Hematopoietic multipotent progenitor cell treated with erythropoietin and hydrocortisone succinate and interleukin-3 and kit ligand, for 8 days (in vitro differentiated cells): ENCODE measurements at places on chromosomes 16 and 17.

- no peak for DNase-seq
Observed at GRCh38 chr16:70652322-70652721, 6.0 kb downstream of the IL34 start.

- DNase-seq: no peak
Observed at GRCh38 chr17:866568-867103, 84.5 kb downstream of the MRM3 start.

DNA sequence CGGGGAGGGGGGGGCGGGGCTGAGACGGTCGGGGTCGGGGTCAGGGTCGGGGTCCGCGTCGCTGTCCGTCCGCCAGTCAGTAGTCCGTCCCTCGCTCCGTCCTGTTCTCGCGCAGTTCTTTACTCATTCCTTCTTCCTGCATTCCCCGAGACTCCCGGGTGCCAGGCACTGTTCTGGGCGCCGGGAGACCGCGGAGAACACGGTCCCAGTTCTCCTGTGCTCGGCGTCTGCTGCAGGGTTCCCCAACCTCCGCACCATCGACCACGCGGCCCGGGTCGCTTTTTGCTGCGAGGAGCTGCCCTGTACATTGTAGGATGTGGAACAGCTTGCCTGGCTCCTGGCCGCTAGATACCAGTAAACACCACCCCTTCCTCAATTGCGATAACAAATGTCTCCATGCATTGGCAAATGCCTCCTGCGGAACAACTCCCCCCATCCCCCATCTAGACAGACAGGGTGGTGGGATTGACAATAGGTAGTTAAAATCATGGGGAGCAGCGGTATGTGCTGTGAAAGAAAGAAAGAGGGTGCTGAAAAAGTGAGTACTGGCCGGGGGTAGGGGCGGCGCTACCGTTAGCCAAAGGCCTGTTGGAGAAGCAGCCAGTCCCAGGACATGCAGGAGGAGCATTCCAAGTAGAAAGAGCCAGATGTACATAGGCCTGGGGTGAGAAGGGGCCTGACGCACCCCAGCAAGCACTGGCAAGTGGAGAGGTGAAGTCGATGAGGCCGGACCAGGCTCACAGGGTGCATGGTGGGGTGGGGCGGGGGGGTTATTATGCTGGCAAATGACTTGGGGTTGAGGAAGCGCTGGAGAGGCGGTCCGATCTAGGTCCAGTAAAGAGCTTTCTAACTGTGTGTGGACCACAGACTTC is 631 bp downstream of the TRAF7 start:
- peak; percentile 31 for DNase-seq

DNA sequence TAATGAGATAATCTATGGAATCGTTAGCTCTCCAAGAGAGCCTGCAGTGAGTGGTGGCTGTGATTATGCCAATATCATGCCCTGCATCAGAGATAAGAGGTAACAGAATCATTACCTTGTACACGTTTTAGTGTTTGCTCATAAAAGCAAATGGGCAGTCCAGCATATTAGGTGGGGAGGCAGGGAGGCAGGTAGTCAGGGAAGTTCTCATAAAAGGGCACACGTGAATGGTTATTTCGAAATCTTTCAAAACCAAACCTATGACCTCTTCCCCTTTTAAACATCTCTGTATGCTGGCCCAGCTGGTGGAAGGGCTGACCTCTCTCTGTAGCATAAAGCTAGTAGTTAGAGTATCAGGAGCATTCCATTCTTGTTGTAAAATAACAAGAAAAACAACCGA is 51.7 kb downstream of the VAT1L start:
- no peak for DNase-seq

- DNase-seq: peak; percentile 51
Observed at GRCh38 chr16:71464231-71464630, 2.2 kb upstream of the ZNF23 start.

DNA sequence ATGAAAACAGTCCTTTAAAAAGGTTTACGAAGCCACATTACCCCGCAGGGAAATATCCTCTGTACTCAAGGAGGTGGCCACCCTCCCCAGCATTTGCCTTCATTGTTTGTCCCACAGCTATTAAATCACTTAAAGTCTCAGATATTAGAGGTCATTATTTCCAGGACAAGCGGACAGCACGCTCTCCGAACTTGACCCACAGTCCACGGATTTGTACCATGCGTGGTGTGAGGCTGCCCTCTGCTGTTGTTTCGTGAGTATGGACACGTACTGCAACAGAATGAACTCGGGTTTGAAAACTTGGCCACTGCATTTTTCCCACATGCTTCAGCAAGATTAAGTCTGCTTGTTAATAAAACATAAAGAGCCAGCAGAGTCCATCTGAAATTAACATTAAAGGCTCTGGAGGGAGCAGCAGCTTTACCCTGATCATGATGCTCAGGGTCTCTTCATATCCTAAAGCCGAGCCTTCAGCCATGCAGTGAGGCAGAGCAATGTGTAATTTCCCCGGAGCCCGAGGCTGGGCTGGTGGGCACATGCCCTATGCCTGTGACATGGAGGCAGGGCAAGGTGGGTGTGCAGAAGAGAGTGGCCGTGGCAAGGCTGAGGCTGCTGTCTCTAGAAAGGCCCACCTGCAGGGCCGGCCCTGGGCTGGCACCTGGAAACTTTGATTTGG is 19.7 kb downstream of the MEAK7 start:
- peak; percentile 51 for DNase-seq

DNA sequence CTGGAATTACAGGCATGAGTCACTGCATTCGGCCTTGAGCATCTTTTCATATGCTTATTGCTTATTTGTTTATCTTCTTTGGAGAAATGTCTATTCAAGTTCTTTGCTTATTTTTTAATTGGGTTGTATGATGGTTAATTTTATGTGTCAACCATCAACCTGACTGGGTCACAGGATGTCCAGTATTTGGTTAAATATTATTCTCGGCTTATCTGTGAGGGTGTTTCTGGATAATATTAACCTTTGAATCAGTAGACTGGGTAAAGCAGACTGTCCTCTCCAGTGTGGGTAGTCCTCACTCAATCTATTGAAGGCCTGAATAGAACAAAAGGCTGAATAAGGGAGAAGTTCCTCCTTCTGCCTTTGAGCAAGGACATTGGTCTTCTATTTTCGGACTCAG is 142.0 kb downstream of the SSH2 start:
- DNase-seq: no peak

- DNase-seq: no peak
Observed at GRCh38 chr16:30976486-30976885, 8.5 kb upstream of the HSD3B7 start.

DNA sequence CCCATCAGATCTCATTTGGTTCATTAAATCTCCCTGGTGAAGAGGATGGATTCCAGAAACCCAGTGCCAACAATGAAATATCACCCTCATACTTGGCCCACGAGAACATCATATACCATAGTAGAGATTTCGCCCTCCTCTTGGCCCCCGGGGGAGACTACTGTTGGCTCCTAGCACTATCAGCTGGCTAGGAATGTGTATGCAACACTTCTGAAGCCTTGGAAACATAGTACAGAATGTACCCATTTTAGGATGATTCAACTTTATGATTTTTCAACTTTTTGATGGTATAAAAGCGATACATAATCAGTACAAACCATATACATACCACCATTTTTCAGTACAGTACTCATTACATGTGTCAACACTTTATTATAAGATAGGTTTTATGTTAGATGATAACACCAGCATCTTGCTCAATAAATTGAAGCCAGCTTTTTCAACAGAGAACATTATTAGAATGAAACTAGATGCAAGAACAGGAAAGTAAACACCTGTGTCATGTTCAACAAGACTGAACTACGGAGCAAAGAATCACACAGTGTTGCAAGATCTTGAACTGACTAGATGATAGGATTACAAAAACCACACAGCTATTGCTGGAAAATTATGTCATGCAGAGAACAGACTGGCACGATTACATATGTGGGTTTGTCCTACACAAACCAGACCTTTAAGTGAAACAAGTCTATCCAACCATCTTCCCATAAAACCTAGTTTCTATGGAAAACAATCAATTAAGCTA is 17.2 kb downstream of the RSL1D1 start:
- DNase-seq: no peak

DNA sequence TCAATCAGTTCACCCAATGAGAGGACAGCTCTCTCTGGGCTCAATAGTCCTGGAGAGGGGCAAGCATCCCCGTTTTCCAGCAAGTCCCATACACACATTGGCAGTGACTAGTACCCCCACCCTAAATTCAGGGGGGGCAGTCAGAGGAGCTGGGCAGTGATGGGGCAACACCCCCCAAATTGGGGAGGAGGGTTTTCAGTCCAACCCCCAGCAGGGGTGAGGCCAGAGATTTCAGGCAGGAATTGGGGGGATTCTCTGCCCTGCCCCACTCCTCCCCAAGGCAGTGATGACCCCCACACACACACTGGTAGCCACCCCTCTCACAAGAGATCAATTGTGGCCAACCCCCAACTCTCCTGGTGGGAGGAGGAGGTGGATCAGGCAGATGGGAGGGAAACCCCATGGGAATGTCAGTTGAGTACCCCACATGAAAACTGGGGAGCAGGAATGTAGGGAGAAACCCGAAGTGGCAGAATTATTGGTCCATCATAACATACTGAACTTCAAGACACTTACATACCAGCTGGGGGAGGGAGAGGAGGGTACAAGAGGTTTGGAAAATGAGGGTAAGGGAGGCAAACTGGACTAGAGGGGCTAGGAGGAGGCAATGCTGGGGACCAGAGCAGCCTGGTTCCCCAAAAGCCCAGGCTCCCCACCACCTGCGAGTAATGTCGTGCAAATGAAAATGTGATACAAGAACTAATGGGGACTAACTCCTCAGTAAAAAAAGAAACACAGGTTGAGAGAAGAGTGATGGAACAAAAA is 3.1 kb downstream of the VAMP2 start:
- DNase-seq: no peak

- DNase-seq: no peak
Observed at GRCh38 chr17:61426482-61427304, 25.5 kb upstream of the TBX4 start.

- no peak for DNase-seq
Observed at GRCh38 chr17:78876094-78876597, 26.9 kb downstream of the CEP295NL start.

- no peak for DNase-seq
Observed at GRCh38 chr17:58414596-58414997, 2.7 kb downstream of the RNF43 start.

DNA sequence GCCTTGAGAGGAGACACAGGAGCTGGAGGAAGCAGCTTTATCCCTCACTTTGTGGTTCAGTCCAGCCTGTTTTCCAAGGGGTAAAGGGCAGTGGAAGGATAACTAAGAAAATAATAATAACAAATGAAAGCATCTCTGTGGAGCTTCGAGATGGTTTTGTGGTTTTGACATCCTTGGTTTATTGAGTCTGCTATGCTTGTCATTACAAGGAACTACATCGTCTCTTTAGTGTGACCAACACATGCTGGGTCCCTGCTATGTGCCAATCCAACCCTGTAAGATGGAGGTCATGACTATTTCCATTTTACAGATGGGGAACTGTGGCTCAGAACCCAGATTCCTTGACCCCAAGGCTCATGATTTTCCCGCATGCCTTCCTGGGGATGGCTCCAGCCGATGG is 124.8 kb downstream of the MRM1 start:
- no peak for DNase-seq

GRCh38 chr17:80691784-80692183 is 147.1 kb downstream of the RPTOR start:
- no peak for DNase-seq

DNA sequence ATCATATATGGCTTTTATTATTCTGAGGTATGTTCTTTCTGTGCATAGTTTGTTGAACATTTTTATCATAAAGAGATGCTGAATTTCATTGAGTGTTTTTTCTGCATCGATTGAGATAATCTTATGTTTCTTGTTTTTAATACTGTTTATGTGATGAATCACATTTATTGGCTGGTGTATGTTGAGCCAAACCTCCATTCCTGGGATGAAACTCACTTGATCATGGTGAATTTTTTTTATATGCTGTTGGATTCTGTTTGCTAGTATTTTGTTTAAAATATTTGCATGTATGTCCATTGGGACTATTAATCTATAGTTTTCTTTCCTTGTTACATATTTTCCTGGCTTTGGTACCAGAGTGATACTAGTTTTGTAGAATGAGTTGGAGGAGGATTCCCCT is 500.2 kb downstream of the CDH11 start:
- DNase-seq: no peak

DNA sequence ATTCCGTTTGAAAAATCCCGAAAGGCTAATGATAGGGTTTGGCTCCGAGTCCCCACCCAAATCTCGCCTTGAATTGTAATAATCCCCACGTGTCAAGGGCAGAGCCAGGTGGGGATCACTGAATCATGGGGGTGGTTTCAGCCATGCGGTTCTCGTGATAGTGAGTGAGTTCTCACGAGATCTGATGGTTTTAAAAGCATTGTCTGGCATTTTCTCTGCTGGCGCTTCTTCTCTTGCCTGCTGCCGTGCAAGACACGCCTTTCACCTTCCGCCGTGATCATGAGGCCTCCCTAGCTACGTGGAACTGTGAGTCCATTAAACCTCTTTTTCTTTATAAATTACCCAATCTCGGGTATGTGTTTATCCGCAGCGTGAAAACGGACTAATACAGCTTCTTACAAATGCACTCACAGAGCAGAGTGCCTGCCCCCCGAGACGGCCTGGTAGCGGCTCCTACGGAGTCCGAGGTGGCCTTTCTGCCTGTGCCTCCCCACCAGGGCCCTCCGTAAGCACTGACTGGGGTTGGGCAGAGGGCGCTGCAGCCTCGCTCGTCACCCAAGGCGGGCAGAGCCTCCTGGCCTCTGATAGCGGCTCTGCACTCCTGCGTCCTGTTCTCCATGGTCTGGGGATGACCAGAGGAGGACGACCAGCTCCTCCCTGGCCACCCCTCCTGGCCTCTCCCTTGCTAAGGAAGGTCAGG is 131.7 kb downstream of the FOXL1 start:
- DNase-seq: no peak

- no peak for DNase-seq
Observed at GRCh38 chr17:8724451-8724850, 20.2 kb downstream of the CCDC42 start.

DNA sequence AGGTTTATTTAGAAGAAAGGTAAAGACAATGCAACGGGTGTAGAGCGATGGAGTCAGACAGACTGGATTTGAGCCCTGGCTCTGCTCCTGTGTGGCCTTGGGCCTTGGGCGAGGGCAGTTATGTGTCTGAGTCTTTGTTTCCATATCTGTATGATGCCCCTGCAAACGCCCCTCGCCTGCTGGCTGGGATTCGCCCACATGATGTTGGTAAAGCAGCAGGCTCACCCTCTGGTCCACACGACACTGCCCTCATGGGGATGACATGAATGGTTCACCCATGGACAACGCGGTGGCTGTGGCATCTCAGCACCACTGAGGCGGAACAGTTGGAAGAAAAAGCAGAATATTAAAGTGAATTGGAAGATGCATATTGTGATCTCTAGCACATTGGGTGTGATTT is 60.3 kb downstream of the FOXL1 start:
- no peak for DNase-seq
